OCI-LY7 (cell line): ENCODE measurements at places on chromosomes 11 and 22. TPM values are rescaled to one million over a fixed set of nuclear protein-coding genes. Genes with fewer than 3 reads are reported as not detected.

ANO1 gene
- total RNA-seq, result not detected in 2 replicates

DDX6 gene
- 128 and 142 TPM in 2 replicates for total RNA-seq

DNA sequence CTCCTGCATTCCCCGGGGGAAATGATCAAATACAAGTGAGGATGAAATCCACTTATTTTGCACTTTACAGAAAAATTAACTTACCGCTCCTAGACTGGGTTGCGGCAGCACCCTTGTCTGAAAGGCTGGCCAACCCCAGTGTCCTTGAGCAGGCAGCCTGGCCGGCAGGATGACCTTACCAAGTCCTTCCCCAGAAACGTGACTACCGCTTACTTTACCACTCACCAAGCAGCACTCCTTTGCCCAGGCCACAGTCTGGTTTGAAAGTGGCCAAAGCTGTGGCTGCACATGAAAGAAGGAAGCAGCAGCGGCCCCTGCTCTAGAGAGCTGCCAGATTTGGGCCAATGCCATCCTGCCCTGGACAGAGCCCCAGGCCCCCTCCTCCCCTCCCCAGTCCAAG, 20.3 kb downstream of the MYH9 start:
- DNase-seq, result no peak

- no peak for DNase-seq
Observed at GRCh38 chr11:44725757-44726282, 942 bp upstream of the TSPAN18 start.

- no peak for DNase-seq
Observed at GRCh38 chr11:119483341-119483880, 60.4 kb upstream of the THY1 start.

DNA sequence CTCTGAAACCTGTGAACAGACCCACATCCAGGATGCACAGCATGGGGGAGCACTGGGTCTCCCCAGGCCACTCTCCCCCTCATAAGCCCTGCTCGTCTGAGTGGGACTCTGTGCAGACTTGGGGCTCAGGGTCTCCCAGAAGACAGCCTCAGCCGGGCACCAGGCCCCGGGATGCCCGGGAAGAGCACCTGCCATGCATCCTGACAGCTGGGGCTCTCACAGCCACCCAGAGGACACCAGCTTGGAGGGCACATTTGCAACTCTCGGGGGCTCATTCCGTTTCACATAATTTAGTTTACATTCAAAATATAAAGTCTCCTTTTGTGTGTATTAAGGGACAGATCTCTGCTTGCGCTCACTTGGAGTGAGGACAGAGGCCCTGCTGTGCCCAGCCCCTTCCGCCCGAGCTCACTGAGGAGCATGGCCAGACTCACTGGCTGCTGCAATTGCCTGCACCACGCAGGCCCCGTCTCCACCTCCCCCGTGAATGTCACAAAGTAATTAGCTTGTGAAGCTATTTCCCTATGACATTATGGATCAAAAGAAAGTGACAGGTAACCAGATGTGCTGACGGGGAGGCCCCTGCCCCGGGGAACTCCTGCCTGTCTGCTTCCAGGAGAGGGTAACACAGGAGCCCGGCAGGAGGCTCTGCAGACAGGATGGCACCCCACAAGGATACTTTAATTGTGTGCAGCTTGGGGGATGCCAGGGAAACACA, 275.6 kb downstream of the BRD1 start:
- DNase-seq, result no peak

- no peak for DNase-seq
Observed at GRCh38 chr22:21839765-21840140, 27.7 kb downstream of the MAPK1 start.

SMTNL1 gene
- not detected in 2 replicates for total RNA-seq

LRRC74B gene
- not detected in 2 replicates for total RNA-seq

MUC6 gene
- not detected in 2 replicates for total RNA-seq

GRCh38 chr11:108543316-108543964, 45.3 kb upstream of the POGLUT3 start:
- DNase-seq, result no peak

OOSP3 gene
- total RNA-seq, result not detected in 2 replicates

MADD gene
- total RNA-seq, result 47.8 and 48.8 TPM in 2 replicates

P2RX6 gene
- 0.30 and 0.32 TPM in 2 replicates for total RNA-seq

BMAL1 gene
- total RNA-seq, result not detected in 2 replicates

DNA sequence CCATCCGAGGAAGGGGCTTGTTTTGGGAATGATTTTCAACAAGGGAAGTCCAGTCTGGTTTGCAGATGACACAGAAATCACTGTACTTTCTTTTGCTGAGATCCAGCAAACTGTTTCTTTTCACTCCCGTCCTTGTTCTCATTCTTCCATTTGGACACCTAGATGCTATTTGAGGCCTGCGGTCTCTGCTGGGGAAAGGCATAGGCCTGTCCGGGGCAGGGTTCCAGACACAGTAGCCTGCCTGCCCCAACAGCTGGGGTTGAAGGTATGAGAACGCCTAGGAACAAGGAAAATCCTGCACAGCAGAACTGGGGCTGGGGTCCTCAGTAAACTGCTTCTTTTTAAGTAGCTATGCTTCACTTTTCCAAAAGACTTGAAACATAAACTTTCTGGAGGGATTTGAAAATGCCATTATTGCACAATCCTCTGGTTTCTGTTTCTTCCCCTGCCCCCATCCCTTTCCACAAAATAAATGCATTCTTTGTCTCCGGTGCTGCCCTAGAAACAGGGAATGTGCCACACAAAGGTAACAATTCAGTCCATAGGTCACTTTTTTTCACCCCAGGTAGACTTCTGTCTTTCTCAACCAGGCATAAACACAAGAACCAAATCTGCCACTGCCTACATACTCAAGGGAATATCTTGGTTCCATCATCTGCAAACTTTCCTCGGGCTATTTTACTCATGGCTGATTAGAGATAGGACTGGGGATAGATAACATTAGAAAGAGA, 174.8 kb upstream of the MTMR2 start:
- no peak for DNase-seq

CCDC73 gene
- total RNA-seq, result not detected in 2 replicates
